ENCODE measurements at places on chromosomes 7 and 10. TPM values are rescaled to one million over a fixed set of nuclear protein-coding genes. Genes with fewer than 3 reads are reported as not detected.

The TAS2R3 gene
- 0.82 TPM for total RNA-seq

The DLX6 gene
- total RNA-seq, result not detected

The GALNT17 gene
- 2.4 TPM for total RNA-seq

The PNLIP gene
- not detected for total RNA-seq

The FLNC gene
- 23.7 TPM for total RNA-seq

The ADO gene
- 17.0 TPM for total RNA-seq
